Mammary epithelial cell (primary cell): ENCODE measurements at places on chromosomes 12 and 14. TPM values are rescaled to one million over a fixed set of nuclear protein-coding genes. Genes with fewer than 3 reads are reported as not detected.

DNA sequence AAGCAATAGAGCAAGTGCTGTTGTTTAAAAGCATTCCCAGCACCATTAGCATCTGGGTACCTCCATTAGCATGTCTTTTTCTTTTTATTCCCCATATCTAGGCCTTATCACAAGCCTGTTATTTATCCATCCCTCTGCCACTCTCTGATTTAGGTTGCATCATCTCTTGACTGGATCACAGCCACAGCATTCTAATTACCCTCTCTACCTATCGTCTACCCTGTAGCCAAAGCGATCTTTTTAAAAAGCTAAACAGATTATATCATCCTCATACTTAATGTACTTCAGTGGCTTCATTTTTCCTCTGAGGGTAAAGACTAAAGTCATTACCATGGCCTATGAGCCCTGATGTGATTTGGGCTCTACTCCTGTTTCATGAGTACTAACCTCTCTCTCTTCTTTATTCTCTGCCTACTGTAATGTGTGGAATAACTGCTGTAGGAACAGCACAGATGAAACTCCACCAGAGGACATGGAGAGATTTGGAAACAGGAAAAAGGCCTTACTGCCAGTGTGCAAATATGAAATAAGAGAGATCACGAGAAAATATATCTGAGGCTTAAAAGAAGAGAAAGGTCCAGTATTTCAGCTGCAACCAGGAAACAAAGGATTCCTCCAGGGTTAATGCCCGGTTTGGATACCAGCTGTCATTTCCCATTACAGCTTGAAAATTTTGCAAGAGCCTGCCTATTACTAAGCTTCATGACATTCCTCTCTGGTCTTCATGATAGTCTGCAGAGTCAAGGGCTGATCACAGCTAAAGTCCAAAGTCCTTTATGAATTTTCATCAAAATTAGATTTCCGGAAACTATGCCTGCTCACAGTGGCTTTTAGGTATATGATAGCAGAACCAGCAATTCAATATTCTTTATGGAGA, 422.5 kb upstream of the PDE3A start:
- no peak for DNase-seq

- DNase-seq = no peak
These were observed 86.3 kb upstream of the USP44 start for GRCh38 chr12:95637471-95638155.

DNA sequence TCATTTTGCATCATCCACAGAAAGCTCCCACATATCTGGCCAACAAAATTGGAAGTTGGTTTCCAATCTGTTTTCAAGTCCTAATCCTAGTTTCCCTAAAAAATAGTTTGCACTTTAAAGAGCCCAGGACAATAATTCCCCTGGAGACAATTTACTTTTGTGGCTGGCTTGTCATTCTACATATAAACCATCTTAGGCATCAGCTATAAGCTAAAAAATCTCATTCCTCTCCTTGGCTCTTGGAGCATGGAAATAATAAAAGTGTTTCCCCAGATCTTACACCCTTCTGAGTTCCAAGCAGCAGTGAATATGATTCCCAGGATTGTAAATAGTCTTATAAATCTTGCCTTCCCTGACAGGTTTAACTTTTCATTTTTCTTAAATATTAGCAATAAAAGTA, 89.1 kb upstream of the NUDT4 start:
- no peak for DNase-seq

GRCh38 chr14:94561656-94562010, 391 bp downstream of the SERPINA4 start:
- no peak for DNase-seq

GRCh38 chr12:52395761-52396434, 10.2 kb downstream of the KRT82 start:
- DNase-seq = peak; percentile 57

DNA sequence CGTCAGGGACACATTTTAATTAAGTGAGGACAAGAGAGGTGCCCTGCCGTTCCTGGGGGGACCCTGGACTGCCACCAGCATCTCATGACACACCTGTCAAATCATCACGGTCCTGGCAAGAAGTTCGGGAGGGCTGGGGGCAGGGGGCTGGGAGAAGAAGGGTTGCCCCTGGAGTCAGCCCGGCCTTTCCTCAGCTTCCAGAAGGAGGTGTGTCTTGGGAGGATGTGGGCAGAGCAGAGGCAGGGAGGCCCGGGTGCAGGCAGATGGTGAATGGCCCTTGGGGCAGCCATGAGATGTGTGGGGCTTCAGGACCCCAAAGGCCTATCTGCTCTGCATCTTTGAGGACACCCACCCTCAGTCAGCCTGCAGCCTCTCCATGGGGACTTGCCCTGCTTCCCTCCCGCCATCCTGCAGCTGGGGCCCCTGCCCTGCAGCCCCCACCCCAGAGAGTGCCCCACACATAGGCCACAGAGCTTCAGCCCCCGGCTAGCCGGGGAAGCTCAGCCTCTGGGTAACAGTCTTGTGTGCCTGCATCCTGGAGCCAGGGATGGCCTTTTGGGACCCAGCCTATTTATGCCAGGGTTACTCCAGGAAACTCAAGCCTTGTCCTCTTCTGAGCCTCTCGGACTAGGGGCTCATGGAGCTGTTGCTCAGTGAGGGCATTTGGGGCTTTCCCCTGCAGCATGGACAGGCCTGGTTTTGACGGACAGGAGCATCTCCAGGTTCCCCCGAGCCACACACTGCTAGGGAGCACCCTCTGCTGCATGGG, 178.5 kb downstream of the KIF26A start:
- DNase-seq = no peak

GRCh38 chr14:73727166-73727565, 13.0 kb upstream of the PNMA1 start:
- no peak for DNase-seq

- DNase-seq = no peak
These were observed 910 bp upstream of the SRP54 start for GRCh38 chr14:34981743-34982420.

GRCh38 chr14:63345826-63346225, 27.1 kb upstream of the GPHB5 start:
- no peak for DNase-seq

GRCh38 chr14:102777711-102778337, 575 bp downstream of the TRAF3 start:
- DNase-seq = no peak

- no peak for DNase-seq
These were observed 612.3 kb downstream of the KCNH5 start for GRCh38 chr14:62432955-62433354.

The WBP11 gene
- 12.0 TPM for total RNA-seq

The SLC10A1 gene
- not detected for total RNA-seq

The GMFB gene
- 104 TPM for total RNA-seq

The CINP gene
- 36.0 TPM for total RNA-seq

The VRTN gene
- not detected in 2 replicates for total RNA-seq

The MFAP5 gene
- total RNA-seq = 0.99 and 2.4 TPM in 2 replicates
